Epithelial cell of proximal tubule (primary cell): ENCODE measurements at places on chromosomes 4 and X. TPM values are rescaled to one million over a fixed set of nuclear protein-coding genes. Genes with fewer than 3 reads are reported as not detected.

Gene CCDC149
- 2.6 and 2.8 TPM in 2 replicates for total RNA-seq

DNA sequence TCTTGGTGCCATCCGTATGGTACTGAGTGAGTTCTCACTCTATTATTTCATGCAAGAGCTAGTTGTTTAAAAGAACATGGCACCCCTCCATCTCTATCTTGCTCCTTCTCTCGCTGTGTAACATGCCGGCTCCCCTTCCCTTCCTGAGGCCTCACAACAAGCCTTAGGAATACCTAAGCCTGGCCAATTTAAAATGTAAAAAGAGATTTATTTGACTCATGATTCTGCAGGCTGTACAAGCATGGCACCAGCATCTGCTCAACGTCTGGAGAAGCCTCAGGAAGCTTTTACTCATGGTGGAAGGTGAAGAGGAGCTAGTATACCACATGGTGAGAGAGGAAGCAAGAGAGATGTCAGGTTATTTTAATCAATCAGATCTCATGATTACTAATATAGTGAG, 90.4 kb upstream of the NUDT10 start:
- no peak for DNase-seq

GRCh38 chrX:135327299-135327698, 18.0 kb downstream of the ETDC start:
- no peak for DNase-seq

DNA sequence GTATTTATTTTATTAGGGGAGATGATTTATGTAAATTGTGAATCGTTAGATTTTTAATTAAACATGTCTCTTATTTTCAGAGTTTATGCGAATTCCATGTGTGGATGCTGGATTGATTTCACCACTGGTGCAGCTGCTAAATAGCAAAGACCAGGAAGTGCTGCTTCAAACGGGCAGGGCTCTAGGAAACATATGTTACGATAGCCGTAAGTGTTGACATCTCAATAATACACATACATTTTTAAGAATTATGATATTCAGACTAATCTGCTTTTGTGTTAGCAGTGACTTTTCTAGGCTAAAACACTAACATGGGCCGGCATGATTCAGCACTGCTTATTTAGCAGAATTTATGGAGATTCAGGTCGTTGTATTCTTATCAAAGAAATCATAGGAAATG, 91.2 kb downstream of the RAP1GDS1 start:
- DNase-seq = no peak

DNA sequence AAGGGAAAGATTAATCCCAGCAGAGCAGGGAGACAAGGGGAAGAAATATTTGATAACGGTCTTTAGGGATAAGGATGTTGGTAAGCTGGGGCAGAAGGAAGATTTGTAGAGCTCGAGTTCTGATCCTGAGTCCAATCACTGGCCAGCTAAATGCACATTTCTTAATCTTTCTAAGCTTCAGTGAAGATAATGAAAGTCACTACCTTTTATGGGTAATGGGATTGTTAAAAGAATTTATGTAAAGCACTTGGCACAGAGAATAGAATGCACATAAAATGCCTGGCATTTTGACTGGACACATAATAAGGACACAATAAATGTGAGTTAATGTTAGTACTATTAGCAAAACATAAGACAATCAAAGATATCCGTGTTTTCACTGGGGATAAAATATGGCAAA, 43.3 kb downstream of the NCAPG start:
- no peak for DNase-seq
